ELR (cell line): ENCODE measurements at places on chromosomes 7 and 10.

DNA sequence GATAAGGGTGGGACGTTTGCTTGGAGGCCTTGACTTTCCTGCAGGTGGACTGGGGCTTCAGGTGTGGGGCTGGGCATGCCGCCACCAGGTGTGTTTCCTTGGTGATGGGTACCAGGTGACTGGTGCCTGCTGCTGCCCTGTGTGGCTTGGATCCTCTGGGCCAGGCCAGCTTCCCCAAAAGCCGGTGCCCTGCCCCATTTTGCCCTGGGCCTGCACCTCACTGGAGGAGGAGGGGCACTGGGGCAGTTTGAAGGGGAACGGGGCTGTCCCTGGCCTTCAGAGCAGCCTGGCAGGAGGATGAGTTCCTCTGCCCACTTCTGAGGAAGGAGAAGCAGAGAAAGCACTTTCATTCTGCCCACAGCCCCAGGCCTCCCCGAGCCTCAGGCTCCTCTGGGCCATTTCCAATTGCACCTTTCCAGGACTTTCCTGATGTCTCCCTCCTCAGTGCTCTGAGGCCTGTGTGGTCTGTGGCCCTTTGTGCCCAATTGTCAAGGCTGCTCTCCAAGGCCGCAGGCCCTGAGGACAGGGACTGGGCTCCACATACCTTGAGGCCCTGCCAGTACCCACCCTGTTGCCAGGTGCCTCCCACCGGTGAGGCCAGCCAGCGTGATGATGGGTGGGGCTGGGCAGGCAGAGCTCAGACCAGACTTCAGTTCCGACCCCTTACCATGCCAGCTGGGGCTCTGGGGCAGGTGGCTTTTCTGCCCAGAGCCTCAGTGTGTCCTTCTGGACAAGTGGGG lies 25.3 kb upstream of the SMARCD3 start:
- DNase-seq, result no peak

- DNase-seq, result no peak
These were observed 10.7 kb upstream of the SFMBT2 start for GRCh38 chr10:7421526-7421925.

DNA sequence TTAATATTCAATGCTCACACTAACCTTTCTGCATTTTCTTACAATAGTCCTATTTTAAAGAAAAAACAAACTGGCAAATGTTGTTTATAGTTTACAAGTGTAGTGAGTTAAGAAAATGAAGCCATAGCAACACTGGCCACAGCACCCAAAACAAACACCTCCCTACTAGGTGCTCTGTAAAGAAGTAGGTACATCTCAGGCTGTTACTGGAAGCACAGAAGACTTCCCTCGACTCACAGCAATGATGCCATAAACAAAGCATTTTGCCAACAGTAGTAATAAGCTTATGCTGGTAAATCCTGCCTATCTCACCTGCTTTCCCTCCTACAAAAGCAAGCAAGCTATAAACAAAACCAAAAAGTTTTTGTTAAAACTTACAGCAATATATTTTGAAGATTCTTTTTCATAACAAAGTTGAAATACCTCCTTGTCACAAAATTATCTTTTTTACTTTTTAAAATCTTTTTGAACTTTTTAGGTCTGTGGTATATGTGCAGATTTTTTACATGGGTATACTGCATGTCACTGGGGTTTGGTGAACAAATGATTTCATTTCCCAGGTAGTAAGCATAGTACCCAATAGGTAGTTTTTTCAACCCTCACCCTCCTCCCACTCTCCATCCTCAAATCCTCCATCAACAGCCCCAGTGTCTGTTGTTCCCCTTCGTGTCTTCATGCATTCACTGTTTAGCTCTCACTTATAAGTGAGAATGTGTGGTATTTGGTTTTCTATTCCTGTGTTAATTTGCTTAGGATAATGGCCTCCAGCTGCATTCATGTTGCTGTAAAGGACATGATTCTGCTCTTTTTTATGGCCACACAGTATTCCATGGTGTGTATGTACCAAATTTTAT lies 28.4 kb downstream of the COA1 start:
- no peak for DNase-seq

DNA sequence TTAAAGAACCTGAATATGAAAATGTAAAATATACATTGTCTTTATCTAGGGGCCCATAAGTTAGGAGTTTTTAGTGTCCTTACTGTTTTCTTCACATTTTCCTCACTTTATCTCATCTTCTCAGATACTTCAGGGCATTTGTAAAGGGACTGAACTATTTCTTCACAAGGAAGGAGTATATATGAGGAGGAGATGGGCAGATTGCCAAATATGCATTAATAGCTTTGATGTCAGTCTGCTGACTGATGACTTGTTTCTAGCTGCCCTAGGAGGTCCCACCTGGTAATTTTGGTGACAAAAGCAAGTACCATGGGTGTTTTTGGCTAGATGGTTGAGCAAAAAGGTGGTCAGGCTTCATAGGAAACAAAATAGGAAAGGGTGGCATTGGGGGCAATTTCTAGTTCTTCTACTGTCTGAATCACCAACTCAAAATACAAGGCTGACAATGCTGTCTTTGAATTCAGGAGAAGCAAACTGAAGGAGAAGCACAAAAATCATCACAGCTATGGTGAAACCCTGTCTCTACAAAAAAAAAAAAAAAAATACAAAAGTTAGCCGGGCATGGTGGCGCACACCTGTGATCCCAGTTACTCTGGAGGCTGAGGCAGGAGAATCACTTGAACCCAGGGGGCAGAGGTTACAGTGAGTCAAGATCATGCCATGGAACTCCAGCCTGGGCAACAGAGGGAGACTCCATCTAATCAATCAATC lies 10.4 kb upstream of the STRIP2 start:
- peak; percentile 35 for DNase-seq

DNA sequence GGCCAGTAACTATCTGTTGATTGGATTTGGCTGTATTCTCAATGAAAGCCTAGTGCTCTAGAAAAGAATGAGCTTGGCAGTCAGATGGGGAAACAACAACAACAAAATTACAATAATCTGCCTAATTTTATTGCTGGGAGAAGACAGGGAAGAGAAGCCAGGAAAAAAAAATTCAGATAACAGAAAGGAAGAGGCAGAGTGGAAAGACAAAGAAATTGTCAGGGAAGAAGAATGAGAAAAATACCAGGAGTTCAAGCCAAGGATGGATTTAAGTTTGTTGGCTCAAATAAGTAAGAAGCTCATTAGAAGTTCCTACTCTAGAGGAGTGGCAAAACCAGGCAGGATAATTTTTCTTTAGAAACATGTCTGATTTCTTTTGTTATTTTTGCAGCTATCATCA lies 45.9 kb upstream of the PRKG1 start:
- no peak for DNase-seq

DNA sequence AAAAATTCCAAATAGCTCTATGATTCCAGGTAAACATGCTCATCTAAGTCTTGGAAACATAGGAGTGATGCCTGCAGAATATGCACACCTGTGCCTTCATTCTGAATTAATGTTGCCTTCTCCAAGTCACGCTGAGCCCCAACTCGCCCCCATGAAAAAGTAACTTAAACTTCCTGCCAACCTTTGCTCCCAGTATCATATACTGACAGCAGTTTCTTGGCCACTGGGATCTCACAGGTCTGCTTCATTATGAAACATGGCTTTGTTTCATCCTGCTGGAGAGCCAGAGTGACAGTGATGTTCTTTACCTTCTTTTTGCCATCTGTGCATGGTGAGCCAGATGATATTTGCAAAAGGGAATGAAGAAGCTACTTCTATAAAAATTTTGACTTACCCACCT lies 34.9 kb downstream of the ABLIM1 start:
- DNase-seq, result no peak

DNA sequence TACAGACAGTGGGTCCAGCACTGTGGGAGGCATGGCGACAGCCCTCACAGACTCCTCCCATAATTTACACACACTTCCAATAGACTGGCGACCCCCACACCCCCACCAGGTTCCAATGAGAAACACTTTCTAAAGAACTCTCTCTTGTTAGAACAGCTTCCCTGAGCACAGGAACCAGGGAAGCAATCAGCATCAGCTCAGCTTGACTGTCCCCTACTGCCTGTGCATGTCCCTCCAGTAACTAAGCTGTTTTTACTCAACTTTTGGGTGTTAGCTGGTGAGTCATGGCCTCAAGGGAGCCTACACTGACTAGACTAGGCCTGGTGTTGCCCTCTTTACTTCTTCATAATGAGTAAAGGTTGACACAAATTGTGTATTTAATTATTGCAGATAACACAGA lies 32.6 kb upstream of the HERPUD2 start:
- DNase-seq, result no peak

- peak; percentile 39 for DNase-seq
These were observed at the start of gene SLC16A9 for GRCh38 chr10:59709395-59710125. SLC16A9 (minus strand) TSS chr10:59709850; CDS start chr10:59684291, 25,559 bp downstream.

- peak; percentile 87 for DNase-seq
These were observed 35.0 kb downstream of the LAMB4 start for GRCh38 chr7:108094933-108095710.
